ENCODE measurements at places on chromosomes 1 and 21.
A peak's percentile ranks its signal among the peaks of the same experiment; 100 is the strongest.

DNA sequence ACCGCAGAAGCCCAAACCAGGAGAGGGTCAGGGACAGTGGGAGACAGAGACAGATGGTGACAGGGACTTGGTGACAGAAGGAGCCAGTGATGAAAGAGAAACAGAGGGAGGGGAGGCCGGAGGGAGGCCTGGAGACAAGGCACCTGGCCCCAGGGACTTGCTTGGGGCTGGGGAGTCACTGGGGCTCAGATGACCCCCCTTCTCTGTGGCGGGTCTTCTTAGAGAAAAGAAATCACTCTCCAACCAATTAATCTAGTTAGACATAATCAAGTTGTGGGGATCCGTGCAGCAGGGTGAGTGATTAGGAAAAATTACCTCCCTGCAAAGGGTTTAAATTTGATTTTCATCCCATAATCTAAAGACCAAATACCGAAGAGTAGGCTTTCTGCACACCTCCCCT, 519.8 kb downstream of the PTPRU start:
- no peaks in the 10 kb centered on the region for H3K4me1 ChIP-seq
- H3K27ac ChIP-seq: no peak overlapping the region
- no peaks in the 10 kb centered on the region for H3K36me3 ChIP-seq
- peak; percentile 55 for DNase-seq
- H3K27me3 ChIP-seq: no peaks in the 10 kb centered on the region
- no peak overlapping the region for H3K4me3 ChIP-seq

DNA sequence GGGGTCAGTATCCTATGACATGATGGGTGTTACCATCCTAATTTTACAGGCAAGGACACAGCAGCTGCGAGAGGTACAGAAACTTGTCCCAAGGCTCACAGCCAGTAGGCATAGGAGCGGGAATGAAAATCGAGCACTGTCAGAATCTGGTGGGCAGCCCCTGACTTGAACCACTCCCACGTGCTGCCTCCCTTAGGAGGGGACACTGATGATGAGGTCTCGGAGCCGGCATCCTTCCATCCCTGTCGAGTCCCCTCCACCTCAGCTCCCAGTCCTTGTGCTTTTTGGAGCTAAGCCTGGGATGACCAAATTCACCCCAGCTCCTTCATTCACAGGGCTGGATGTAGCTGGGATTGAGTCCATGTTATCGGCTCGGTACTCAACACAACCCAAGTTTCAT, 49.0 kb downstream of the B3GALT5 start:
- peaks cover 12% of the 10 kb centered on the region for H3K4me1 ChIP-seq
- no peaks in the 10 kb centered on the region for H3K27me3 ChIP-seq
- no peaks in the 10 kb centered on the region for H3K36me3 ChIP-seq
- H3K4me3 ChIP-seq: no peak overlapping the region

GRCh38 chr21:16420031-16420724, 690.4 kb downstream of the USP25 start:
- peak overlapping the region; percentile 85 for H3K27ac ChIP-seq
- no peak for DNase-seq
- H3K27me3 ChIP-seq: no peaks in the 10 kb centered on the region
- H3K4me1 ChIP-seq: peaks cover 14% of the 10 kb centered on the region
- peak overlapping the region; percentile 49 for H3K4me3 ChIP-seq

- H3K27me3 ChIP-seq: no peaks in the 10 kb centered on the region
- H3K27ac ChIP-seq: no peak overlapping the region
Measured at GRCh38 chr1:210707300-210708240, 378.9 kb downstream of the HHAT start.

- H3K27me3 ChIP-seq: no peaks in the 10 kb centered on the region
- no peak overlapping the region for H3K4me3 ChIP-seq
- no peaks in the 10 kb centered on the region for H3K36me3 ChIP-seq
- no peak for DNase-seq
Measured at GRCh38 chr1:18007391-18008041, 100.1 kb upstream of the IGSF21 start.

DNA sequence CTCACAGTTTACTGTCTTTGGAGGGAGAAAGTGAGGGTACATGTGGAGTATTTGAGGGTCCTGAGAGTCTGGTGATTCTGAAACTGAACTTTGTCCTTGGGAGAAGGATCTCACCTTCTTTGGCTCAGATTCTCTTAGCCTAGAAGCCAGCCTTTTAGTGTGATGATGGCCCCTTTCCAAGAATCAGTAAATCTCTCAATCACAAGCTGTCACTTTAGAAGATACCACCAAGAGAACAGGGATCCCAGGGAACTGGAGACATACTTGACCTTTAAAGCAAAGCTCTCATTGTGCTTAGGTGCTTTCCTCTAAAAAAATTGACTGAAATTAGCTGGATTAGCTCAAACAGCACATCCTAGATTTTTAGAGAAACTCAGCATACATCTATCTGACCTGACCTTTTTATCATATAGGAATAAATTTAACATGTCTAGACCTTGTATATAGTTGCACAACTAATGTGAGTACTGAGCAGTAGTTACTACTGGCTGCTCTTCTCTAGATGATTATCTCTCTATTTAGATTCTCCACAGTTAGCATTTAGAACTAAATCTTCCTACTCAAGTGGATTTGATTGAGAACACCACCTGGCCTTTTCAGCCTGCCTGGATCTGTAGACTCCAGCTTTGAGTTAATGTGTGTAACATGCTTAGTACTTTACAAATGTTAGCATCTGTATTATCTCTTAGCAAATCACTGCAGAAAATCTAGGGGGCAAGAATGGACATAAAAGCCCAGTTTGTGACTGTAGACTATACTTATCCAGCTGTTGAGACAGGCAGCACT, 157.7 kb downstream of the MAST2 start:
- no peak overlapping the region for H3K27ac ChIP-seq
- H3K27me3 ChIP-seq: no peaks in the 10 kb centered on the region
- H3K36me3 ChIP-seq: no peaks in the 10 kb centered on the region
- no peak overlapping the region for H3K4me3 ChIP-seq

DNA sequence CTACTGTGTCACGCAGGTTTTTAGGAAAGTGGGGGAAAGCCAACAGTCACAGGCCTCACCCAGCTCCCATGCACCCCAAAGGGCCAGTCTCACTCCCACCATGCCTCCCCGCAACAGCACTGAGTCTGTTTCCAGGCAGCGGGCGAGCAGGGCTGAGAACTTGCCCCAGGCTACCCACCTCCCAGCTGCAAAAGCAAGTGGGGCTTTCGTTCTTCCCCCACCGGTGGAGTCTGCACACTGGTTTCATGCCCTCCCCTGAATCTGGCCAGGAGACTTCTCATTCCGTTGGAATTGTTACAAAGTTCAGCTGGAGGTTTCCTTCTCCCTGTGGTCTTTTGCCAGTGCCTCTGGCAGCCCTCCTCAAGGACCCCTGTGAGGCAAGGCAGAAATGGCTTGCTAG, 53.6 kb upstream of the KCNJ15 start:
- H3K4me1 ChIP-seq: no peaks in the 10 kb centered on the region
- H3K27me3 ChIP-seq: no peaks in the 10 kb centered on the region
- no peak overlapping the region for H3K4me3 ChIP-seq
- no peak for DNase-seq

DNA sequence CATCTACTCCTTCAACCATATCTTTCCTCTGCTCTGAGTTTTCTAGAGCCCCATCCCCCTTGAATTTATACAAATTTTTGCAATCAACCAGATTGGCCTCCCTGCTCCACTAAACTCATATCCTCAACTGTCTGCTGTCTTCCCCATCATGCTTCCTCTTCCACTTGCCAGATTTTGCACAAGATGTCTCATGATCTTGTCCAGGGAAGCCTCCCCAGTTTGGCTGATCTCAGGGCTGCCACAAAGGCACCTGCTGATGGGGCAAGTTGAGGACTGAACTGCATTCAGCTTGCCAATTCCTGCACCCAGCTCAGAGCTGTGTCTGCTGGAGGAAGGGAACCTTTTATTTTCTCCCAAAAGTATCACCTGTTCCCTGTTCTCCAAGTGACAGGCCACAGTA, 3.9 kb upstream of the KCNJ9 start:
- no peak overlapping the region for H3K27ac ChIP-seq
- H3K4me1 ChIP-seq: no peaks in the 10 kb centered on the region
- no peak overlapping the region for H3K4me3 ChIP-seq
- no peak for DNase-seq
- H3K36me3 ChIP-seq: no peaks in the 10 kb centered on the region

DNA sequence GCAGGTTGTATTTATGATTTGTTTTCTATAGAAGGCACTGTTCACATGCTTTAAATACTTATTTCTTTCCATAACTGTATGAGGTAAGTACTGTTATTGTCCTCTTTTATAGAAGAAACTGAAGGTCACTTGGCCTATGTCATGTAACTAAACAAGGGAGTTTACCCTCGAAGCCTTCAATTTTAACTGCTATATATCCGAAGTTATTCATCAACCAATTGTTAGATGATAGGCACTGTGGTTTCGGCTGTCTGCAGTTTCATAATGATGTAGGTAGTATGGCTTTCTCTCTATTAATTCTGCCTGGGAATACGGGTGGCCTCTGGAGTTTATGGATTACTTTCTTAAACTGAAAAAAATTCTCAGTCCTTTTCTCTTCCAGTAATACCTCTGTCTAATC, 413.3 kb upstream of the ADGRL2 start:
- H3K4me1 ChIP-seq: no peaks in the 10 kb centered on the region
- H3K27me3 ChIP-seq: no peaks in the 10 kb centered on the region
- no peak overlapping the region for H3K4me3 ChIP-seq
- no peak for DNase-seq
- no peak overlapping the region for H3K27ac ChIP-seq

All from vagina (tissue), 2 donors.